Natural killer cell (primary cell): ENCODE measurements at places on chromosomes 7 and 10. TPM values are rescaled to one million over a fixed set of nuclear protein-coding genes. Genes with fewer than 3 reads are reported as not detected.

DNA sequence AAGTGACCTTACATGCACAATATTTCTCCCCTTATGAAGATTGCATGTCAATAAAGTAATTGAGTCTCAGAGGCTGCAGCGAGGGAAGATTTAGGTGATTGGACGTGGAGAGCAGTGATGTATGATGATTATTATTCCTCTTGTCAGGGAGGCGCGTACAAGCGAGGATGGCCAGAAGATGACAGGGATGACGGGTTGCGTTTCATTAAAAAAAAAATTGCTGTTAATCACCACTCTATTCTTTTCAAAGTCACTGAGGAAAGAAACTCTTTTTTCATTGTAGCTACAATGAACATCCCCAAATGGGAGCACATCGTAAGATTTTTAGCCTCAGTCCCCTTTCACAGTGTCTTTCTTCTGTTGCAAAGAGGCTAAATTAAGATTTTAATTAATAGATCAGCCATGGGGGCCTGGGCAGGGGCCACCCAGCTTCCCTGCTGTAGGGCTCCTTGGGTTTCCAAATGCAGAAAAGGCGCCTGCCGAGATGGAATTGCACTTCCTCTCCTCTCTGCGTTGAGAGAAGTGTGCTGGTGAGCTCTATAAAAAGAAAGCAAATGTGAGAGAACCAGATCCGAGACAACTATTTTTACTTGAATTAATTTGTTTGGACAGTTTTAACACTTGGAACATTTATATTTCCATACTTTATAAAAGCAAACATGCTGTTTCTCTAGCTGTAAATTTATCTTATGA is 998.1 kb downstream of the LRMDA start:
- no peak for DNase-seq

- peak; percentile 86 for DNase-seq
Measured at GRCh38 chr10:110414548-110415309, 83.0 kb upstream of the DUSP5 start.

DNA sequence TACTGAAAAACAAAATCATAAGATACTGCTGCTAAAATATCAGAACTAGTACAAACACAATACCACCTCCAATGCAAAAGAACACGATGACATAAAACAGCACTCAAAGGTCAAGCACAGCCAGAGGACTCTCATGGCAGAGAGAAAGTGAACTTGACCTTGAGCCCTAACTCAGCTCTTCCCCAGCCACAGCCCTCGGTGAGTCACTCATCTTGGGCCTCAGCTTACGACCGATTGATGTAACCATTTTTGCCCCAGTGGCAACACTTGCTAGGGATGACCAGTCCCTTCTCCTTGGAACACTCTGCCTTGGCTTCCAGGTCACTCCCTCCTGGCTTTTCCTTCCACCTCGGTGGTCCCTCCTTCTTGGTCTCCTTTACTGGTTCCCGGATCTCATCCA is 77.8 kb downstream of the JAZF1 start:
- no peak for DNase-seq

DNA sequence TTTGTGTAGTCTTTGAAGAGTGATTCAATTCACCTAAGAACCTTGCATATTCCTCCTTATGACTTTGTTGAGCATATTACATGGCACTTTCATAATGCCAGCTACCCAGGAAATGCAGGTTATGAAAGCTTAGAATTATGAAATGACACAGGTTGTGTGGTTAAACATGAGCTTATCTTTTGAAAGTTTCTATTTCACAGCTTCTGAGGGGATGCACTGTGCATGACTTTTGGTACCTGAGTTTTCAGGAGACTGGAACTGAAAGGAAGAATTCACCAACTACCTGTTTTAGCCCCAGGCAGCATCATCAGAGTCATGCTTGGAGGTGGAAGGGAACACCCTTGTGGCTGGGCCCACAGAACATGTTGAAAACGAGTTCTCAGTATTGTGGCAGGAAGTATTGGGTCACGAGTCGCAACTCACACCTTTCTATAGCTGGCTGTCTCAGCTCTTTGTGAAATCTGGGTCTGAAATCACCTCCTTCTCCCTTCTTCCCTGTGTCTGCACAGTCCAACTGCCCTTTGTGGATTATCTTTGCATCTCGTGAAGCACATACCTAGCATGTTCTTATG is 228.2 kb downstream of the PTEN start:
- peak; percentile 85 for DNase-seq

DNA sequence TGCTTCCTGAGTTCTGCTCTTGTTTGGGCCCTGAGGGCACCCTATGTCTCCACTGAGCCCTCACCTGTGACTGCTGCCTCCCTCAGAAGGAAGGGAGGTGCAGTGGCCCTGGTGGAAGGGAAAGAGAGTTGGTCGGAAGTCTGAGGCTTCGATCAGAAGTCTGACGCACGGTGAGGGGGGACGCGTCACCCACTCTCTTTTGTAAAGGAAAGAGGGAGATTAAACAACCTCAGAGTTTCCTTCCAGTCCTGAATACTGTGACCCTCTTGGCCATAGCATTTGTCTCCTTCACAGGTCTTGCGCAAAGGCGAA is 31.4 kb upstream of the TRIM8 start:
- DNase-seq = no peak

GRCh38 chr7:114508086-114508485 is 93.5 kb downstream of the FOXP2 start:
- no peak for DNase-seq

DNA sequence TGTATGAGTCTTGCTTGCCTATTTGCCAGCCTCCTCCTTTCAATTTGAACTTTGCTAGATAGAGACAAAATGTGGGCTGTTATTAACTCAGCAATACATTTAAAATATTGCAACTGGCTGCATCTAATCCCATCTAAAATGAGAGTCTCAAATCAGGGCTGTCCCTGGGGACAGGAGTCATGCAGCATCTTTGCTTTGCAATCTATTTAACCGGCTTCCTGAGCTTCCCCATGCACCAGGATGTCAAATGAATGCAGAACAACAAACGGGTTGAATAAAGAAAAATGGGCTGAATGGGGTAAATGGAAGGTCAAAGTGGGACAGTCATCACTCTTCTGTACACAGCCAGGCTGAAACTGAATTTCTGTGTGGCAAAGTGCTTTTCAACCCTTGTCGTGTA is 89.2 kb downstream of the AOAH start:
- no peak for DNase-seq

GRCh38 chr10:75531571-75532031 is 100.2 kb downstream of the LRMDA start:
- no peak for DNase-seq

DNA sequence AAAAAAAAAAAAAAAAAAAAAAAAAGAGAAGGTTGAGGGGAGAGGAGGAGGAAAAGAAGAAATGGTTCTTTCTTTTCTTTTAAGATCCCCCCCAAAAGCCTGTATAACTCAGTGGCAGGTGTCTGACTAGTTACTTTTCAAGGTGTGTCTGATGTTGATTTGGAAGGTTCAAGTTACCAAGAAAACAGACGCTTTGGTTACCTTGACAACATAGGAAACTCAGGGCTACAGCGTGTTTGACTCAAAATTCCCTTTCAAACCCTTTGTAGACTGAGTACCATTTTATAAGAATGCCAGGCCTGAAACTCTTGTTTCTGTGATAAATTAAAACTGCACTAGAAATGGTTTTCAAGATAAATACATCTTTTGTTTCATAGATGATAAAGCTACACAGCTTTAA is 286.8 kb downstream of the SKIDA1 start:
- no peak for DNase-seq

- DNase-seq = no peak
Measured at GRCh38 chr7:48250441-48250951, 79.2 kb downstream of the ABCA13 start.

DNA sequence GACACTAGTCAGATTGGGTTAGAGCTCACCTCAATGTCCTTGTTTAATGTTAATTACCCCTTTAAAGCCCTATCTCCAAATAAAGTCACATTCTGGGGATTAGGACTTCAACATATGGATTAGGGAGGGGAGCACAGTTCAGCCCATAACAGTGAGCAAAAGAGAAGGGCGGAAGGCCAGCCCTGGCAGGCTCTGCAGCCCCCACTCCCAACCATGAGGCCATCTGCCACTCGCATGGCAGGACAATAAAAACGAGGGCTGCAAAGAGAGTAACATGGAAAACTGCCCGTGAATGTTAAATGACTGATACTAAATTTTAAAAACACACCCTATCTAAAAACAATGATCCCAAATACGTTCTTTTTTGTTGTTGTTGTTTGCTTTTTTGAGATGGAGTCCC is 38.7 kb downstream of the RGS10 start:
- no peak for DNase-seq

DNA sequence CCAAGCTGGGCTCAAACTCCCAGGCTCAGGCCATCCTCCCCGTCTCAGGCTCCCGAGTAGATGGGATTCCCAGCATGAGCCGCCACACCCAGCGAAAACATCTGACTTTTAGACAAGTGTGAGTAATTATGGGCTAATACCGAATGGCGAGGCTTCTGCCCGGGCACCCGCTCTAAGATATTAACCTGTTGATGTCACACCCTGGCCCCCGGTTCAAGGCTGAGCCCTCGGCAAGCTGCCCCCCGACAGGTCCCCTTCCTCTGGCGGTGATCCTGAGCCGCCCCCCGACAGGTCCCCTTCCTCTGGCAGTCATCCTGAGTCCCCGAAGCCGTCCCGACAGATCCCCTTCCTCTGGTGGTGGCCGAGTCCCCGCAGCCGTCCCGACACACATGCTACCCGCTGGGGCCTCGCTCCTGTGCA is 5.2 kb downstream of the PSMG3 start:
- DNase-seq = no peak

- no peak for DNase-seq
Measured at GRCh38 chr7:82049442-82049841, 279.6 kb upstream of the HGF start.

GRCh38 chr7:55149001-55149400 is 130.2 kb downstream of the EGFR start:
- no peak for DNase-seq

DNA sequence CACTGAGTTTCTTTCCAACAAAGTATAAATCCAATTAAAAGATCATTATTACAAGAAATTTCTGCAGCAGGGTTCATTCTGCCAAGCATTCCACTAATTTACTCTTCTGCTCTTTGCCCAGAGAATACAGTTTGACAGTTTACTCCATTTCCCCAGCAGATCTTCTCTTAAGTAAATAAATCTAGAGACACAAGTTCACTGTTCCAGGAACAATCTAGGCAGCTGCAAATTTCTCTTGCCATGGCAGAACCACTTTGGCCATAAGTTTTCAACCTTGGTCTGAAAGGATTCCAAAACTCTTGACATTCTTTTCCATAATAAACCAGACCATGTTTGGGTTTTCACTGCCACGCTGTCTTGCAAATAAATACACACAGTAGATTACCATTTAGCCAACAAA is 11.5 kb downstream of the RGS10 start:
- no peak for DNase-seq

DNA sequence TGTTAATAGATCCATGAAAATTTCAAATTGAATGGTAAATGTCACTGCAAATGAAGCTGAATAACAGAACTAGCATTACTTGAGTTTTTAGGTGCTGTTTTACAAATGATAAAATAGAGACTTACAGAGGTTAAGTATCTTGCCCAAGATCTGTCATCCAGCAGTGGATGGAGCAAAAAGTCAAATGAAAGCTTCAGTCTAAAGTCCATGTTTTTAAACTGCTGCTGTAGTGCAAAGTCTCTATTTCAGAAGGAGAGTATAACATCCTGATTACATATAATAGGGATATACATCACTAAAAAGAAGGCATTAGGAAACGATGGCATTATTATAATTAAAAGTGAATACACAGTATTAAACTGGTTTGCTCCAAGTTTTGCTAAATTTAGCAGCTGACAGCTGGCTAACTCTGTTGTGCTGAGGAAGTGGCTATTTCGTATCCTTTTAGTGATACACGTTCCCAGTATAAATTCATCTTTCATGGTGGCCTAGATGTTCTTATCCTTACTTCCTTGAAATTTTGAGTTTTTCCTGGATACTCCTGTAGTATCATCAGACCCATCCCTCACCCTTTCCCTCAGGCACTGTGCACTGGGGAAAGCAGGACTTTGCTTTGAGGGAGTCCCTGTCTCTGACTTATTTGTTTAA is 603.2 kb downstream of the MAGI2 start:
- DNase-seq = no peak

DNA sequence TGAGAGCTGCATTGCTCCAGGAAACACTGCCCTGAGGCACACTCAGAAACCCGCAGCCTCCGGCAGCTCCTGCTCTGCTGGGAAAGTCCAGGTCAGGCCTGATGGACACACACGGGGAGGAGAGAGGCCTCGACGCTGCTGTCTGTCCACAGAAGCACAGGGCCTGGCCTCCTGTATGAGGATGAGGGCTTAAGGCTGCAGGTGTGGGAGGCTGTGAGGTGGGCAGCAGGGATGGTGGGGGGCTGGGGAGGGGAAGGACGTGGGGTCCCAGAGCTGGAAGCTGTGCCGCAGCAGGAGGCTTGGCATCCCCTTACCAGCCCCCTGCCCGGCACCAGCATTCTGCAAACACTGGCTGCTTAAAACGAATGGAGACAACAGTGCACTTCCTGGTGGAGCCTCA is 186.2 kb downstream of the DNAJB6 start:
- DNase-seq = no peak

GRCh38 chr7:26388256-26388655 is 96.6 kb downstream of the SNX10 start:
- no peak for DNase-seq

DNA sequence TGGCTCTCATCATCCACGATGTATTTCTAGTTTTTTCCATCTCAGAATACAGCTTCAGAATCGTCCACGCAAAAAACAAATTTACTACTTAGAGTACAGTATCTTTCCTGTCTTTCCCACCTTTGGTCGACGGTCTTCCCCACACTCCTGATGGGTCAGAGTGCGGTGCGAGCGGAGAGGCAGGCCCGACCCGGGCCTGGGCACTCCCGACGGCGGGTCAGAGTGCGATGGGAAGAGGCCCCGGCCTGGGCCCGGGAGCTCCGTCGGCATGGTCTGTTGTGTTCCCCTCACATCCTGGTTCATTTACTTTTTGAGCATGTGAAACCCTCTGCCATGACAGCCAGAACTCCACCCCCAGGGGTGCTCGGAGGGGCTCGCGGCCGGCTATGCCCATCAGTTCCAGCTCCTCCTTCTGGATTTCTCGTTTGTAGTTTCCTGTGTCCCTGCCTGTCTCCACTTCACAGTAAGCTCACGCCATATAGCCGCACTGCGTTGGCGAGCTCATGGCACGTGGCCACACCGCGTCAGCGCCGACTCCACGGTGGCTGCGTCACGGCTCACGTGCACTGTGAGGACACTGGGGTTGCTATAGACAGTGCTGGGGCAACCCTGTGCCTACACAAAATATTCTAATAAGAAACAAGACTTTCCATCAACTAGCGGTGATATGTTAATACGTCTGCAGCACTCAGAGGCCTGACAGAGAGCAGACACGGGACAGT is 7.8 kb downstream of the COX19 start:
- no peak for DNase-seq

The TFR2 gene
- 13.8 TPM for total RNA-seq

The NUTM2E gene
- total RNA-seq = 0.30 TPM

The BAIAP2L1 gene
- not detected for total RNA-seq

The FAM20C gene
- total RNA-seq = 3.9 TPM

The MSRB2 gene
- total RNA-seq = 5.6 TPM

The STAG3 gene
- 5.0 TPM for total RNA-seq

The HEPACAM2 gene
- not detected for total RNA-seq

The CDCA7L gene
- 3.1 TPM for total RNA-seq

The ASB10 gene
- not detected for total RNA-seq

The CYP2W1 gene
- total RNA-seq = not detected
